ENCODE measurements at places on chromosomes 12 and 14.

DNA sequence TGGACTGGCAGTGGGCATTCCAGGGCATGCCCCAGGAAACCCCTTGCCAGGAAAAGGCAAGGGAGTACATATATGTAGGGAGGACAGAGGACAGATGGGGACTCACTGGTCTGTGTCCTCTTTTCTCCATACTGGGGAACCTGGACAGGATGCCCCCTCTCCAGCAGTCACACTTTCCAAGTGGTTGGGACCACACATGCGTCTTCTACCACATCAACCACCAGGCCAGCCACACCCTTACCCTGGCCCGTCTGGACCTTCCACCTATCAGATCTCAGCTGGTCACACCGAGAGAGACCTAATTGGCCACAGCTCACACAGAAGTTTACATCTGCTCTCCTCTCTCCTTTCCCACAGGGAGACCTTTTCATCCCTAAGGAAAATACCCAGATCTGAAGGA lies 8.3 kb downstream of the ANKRD33 start:
- DNase-seq: no peak

DNA sequence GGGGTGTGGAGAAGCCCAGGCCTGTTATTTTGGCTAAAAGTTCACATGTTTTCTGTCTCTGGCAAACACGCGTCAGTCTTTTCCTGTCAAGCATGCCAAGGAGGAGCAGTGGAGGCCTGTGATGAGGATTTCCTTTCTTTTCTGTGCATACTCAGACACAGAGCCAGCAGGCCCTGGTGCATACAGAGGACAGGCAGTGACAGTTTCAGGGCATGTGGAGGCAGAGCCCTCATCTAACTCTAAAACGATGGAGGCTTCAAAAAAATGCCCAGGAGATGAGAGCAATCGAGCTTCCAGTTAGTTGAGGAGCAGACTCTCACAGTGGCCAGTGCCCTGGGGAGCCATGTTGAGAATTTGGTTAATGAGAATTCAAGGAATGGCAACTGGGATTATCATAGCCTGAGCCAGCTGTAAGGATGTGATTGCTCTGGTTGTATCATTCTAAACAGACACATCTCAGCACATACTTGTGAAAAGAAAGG lies 66.5 kb downstream of the TRAFD1 start:
- DNase-seq: no peak

GRCh38 chr12:80129895-80130530 lies 30.7 kb downstream of the OTOGL start:
- no peak for DNase-seq

GRCh38 chr12:112008918-112009317 lies 4.0 kb downstream of the TMEM116 start:
- no peak for DNase-seq

DNA sequence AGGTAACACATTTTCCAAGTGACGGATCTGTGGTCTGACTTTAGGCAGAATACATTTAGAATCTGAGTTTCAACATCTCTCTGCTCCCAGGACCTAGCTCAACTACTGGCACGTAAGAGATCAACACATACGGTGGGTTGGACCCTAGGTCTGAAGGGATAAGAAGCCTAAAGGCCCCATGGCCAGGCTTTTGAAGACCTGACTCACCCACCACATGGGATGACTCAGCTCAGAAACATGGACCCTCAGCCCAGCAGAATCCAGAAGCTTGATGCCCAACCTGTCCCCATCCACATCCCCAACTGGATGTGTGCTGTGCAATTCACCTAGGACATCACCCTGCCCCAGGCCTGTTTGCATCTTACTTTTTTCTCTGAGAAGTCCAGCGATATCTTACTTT lies 770.2 kb downstream of the BCL11B start:
- DNase-seq: no peak

DNA sequence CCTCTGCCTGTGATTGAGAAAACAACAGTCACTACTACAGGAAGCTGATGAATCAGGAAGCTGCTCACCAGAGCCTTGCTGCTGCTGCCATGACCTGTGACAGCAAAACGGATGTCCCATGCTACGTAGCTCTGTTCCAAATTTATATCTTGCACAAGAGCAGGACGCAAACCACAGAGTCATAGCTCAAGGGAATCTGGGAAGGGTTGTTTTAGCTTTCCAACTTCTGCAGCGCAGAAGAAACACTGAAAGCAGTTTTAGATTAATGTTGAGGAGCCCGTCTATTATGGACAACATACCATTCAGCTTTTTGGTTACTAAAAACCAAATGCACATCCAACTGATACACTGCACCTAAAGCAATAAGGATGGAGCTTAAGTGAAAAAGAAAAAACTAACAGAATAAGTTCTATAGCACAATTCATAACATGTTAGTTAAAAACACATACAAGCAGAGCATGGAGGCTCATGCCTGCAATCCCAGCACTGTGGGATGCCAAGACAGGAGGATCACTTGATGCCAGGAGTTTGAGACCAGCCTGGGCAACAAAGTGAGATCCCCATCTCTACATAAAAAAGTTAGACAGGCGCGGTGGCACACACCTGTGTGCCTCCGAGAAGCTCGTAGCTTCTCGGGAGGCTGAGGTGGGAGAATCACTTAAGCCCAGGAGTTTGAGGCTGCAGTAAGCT lies 1.7 kb upstream of the ANKRD33 start:
- peak; percentile 81 for DNase-seq

DNA sequence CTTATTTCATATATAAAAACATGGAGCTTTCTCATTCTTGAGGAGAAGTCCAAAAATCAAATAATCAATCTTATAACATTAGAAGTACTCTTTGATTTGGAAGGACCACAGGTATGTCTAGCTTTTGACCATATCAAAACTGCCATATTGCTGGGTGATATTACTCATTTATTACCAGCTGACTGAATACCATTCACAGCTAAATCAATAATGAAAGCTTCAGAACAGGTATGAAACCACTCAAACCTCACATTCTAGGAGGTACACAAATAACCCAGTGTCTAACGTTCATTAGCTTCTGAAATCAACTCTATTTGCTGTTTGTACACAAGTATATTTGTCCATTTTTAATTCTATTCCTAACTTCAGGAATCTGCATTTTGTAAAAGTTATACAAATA lies 16.8 kb upstream of the CCDC91 start:
- DNase-seq: no peak
